Stimulated activated CD8-positive, alpha-beta memory T cell treated with anti-CD3 and anti-CD28 coated beads, Interleukin-4, amount 100 ng/mL, for 1 hour (primary cell): ENCODE measurements at places on chromosomes 1 and 21.

GRCh38 chr1:62673629-62674028, 14.6 kb downstream of the DOCK7 start:
- no peak for DNase-seq

DNA sequence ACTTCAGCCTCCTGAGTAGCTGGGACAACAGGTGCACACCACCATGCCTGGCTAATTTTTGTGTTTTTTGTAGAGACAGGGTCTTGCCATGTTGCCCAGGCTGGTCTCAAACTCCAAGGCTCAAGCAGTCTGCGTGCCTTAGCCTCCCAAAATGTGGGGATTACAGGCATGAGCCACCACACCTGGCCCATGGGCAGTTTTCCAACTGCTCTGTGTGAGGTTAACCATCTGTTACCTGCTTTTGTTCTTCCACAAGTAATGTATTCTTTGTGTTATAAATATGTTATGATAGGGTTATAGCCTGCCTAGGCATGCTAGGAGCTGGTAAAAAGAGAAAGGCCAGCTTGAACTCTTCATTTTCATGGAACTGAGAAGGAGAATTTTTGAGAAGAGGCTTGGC, 30.7 kb downstream of the TUFT1 start:
- DNase-seq: no peak

DNA sequence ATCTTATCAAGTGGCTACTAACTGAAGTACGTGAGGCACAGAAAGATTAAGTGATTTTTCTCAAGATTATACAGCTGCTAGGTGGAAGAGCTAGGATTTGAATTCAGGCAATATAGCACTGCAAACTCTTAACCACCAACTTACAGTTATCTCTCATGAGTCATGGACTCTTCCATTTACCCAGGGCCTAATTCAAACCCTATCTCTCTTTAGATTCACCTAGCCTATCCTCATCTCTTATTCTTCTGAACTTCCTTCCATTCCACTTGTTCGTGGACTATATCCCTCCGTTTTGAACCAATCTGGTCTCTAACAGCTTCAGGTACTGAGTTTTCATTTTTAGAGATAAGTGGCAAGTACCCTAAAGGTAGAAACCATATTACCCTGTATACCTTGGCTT, 92.8 kb upstream of the DMRTA2 start:
- DNase-seq: no peak

GRCh38 chr1:166069390-166069789, 97.4 kb downstream of the FAM78B start:
- no peak for DNase-seq

DNA sequence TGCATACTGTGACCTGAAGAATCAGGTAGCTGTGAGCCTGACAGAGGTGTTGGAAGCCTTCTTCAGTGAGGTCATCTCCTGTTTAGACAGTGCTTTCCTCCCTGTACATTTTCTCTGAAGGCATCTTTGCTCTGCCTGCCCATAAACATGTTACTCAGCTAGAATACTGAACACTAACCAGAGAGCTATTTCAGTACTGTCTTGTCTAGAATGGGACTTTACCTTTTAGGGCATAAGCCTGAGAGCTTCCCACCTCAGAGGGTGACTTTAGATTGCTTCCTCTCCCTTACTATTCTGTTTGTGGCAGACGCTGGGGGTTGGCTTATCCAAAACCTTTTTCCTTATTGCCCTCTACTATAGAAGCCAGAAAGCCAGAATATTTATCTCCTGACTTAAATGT, 23.3 kb upstream of the ZNF326 start:
- DNase-seq: no peak

GRCh38 chr1:59500950-59501742, 204.3 kb downstream of the FGGY start:
- DNase-seq: no peak

GRCh38 chr21:37455504-37455911, 88.9 kb downstream of the DYRK1A start:
- no peak for DNase-seq

DNA sequence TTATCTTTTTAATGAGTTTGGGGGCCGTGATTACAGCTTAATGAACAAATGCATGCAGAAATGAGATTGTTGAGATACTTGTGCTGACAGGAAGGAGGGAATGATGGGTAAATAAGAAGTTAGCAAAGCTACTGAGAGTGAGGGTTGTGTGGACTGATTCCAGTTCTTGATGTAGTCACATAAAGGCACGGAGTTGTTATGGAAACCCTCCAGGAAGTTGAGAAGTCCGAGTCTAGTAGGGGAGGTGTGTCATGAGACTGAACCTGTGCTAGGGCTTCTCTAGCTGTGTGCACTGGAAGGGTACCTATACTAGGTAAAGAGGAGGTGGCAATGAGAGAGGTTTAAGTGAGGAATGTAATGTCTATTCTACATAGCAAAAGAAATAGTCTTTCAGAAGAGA, 475.7 kb downstream of the USP25 start:
- no peak for DNase-seq

DNA sequence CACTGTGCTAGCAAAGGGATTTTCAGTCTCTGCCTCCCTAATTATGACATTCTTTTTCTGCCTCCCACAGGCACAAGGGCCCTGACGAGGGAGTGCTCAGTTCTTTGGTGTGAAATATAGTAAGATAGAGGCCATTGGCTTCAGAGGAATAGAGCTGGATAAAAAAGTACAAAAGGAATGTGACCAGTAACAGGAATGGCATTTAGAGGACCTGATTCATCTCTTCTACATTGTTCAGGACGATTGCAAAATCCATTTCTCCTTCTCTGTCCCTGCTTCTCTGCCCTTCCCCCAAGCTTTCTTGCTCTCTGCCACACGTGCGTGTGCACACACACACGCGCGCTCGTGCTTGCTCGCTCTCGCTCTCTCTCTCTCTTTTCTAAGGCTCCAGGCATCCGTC, 668.2 kb downstream of the KIF26B start:
- DNase-seq: no peak

- DNase-seq: no peak
These were observed 95.2 kb downstream of the CAMK2N1 start for GRCh38 chr1:20390589-20391331.

- DNase-seq: no peak
These were observed 77.4 kb upstream of the BACH1 start for GRCh38 chr21:29221253-29221744.

DNA sequence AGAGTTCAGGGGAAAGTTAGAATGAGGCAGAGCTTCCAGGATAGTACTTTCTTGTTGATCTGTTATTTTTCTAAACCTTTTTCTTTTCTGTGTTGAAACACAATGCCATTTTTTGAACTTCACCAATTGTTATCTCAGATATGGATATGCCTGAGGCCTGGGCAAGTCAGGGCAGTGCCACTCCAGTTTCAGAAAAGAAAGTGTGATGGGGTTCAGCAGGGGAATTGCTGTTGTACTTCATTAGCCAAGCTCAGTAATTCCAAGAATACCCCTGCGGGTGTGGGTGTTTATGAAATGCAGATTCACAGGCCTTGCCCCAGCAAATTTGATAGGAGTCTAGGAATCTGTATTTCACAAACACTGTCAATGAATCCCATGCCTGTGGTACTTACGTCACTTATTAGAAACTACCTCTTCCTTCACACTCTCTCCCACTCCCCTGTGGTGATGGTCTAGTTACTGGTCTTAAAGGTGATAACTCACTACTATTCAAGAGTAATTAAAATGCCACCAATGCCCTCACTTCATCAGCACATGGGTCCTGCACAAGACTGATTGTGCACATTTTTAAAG, 142.3 kb downstream of the PBX1 start:
- no peak for DNase-seq

GRCh38 chr1:37622131-37622530, 12.6 kb downstream of the RSPO1 start:
- no peak for DNase-seq

GRCh38 chr1:184836141-184836540, 81.5 kb upstream of the EDEM3 start:
- DNase-seq: no peak

- no peak for DNase-seq
These were observed 23.4 kb downstream of the DDI2 start for GRCh38 chr1:15640667-15641066.

DNA sequence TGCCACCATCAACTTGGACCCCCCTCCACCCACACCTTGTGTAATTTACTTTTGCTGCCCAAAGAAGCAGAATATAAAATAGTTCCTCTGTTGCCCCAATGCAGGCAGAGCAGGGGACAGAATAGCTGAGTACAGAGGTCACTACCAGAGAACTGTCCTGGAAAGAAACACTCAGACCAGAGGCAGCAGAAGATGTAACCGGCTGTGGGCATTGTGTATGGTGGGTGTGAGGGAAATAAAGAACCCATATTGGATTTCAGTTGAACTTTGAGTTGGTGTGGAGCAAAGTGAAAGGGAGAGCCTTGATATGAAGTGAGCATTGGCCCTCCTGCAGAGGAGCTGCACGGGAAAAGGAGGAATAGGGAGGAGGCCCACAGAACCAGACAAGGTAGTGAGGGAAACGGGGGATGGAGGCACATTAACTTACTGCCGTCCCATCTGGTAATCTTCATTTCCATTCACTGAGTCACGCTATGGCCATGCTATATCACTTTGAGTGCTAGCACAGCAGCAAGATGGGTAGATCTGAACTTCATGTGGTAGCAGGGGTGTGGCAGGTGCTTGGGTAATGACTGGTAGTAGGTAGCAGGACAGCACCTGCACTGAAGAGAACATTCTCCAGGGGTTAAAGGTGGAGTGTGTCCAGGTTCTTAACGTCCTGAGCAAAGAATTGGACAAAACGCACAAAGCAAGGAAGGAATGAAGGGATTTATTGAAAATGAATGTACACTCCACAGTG, 56.3 kb upstream of the FBXO28 start:
- DNase-seq: no peak

DNA sequence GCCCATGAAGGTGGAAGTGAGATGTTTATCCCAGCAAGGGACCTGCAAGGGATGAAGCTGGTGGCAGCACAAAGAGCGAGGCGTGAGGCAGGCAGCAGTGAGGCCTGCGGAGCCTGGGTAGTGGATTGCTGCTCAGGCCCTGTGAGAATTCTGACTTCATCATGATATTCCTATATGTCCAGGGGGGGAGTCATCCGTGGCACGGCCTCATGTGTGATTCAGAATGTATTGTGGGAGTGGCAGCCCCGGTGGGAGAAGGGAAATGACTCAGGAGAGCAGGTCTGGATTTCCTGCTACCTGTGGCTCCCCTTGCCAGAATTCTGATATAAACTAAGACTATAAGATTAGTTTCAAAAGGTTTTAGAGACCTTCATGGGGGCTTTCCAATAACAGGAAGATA, 240.9 kb downstream of the CAMTA1 start:
- DNase-seq: no peak

DNA sequence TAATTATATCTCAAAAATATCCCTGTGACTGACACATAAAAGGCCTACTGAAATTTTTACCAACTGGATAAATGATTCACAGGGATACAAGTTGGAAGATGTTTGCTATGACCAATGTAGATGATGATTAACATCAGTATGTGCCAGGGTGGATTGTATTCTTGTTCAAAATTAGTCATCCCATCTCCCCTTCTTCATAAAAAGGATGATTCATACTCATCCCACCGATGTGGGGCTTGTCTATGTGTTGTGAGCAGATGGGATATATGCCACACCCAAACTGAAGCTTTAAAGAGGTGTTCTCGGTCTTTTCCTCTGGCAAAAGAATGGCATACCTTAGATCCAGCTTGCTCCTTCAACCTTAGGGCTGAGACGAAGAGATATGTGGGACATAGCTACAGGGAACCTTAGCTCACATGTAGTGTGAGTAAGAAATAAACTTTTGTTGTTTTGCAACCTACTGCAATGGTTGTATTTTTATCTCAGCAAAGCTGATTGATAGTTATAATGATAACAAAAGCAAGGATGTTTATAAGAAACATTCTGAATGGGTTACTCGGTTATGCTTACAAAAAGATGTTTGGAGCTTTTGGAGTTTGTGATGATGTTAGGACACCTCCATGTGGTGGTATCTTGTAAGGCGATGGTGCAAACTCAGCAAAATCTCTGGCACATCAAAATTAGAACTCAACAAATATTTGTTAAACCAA, 29.4 kb downstream of the SPATA17 start:
- no peak for DNase-seq

DNA sequence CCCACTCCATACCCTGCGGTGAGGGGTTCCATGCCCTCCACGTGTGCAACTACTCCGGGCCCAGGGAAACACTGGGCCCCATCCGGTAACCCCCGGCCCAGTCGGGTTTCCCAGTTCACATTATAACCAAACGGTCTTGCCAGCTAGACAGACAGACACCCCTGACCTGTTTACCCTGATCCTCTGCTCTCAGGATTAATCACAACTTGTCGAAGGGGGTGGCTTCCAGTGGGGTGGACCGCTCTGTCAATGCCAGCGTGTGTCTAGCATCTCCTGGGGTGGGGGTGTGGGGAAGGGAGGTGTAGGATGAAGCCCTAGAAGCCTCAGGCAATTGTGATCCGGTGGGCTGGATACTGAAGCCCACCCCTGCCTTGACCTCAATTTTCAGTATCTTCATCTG, 4.6 kb upstream of the OLIG2 start:
- no peak for DNase-seq

DNA sequence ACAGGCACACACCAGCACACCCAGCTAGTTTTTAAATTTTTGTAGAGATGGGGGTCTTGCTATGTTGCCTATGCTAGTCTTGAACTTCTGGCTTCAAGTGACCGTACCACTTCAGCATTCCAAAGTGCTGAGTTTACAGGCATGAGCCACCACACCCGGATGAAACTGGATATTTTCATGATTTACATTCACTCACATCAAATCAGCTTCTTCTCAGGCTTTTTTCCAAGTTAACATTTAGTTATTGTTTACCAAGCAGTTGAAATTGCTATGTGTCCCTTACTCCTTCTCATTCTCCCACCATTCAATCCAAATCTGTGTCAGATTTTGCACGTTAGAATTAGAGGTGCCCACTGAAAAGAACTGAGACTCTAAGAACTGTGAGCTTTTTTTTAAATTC, 18.4 kb downstream of the RIT1 start:
- DNase-seq: no peak

DNA sequence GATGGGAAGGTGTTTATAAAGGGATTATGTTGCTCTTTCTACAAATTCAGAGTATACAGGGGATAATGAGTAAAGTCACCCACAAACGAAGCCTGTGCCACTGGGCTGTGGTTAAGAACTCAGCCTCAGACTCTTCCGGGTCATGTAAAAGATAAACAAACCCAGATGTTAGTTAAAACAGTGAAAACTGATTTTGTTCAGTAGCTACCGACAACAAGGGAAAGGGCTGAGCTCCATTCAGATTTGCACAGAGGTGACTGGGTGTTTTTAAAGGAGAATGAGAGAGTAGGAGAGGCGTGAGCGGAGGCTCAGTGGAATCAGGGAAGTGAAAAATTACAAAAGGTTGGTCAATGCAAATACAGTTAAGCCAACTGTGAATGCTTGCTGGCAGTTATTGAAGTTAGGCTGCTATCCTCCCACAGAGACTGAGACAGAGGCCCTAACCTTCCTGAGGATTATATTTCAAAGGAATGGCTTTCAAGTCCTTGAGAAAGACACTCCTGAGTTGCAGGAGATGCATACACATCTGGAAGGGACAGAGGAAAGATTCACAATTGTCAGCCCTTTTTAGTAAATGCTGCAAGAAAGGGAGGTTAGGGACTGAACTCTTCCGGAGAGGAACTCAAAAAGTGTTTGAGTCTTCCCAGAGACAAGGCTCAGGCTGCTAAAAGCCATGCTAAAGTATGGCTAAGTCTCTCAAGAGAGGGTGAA, 29.9 kb upstream of the SAMD13 start:
- DNase-seq: no peak

GRCh38 chr1:183887826-183888819, 83.2 kb downstream of the RGL1 start:
- DNase-seq: no peak
